T follicular helper cell (primary cell): ENCODE measurements at places on chromosomes 2 and 18.

- DNase-seq: no peak
Measured at GRCh38 chr2:105645031-105645937, 99.4 kb upstream of the NCK2 start.

GRCh38 chr2:71935262-71935848 lies 212.3 kb downstream of the CYP26B1 start:
- no peak for DNase-seq

DNA sequence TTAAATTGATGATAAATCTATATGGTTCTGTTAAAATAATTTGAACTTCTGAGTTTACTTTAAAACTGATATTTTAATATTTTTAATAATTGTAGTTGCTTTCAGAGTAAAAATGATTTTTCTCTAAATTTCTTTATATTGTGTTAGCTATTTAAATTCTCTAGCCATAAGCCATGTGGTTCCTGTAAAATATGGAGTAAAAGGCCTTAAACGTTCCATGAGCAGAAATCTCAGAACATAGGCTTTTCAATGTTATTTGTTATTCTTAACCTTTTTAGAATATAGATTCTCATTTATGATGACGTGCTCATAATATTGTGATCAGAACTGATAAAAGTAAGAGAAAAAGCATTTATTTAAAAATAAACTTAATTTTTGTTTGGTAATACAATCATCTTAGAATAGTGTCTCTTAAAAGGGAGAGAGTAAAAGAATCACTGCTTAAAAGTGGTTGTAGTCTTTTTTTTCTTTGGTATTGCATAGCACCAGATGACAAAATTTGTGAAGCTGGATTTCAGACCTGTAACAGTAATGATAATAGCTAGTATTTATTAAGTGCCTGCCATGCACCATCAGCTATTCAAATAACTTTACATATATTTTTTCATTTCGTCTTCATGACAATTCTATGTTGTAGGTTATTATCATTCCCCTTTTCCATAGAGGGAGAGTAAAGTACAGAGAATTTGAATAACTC lies 2.7 kb downstream of the BMPR2 start:
- no peak for DNase-seq

DNA sequence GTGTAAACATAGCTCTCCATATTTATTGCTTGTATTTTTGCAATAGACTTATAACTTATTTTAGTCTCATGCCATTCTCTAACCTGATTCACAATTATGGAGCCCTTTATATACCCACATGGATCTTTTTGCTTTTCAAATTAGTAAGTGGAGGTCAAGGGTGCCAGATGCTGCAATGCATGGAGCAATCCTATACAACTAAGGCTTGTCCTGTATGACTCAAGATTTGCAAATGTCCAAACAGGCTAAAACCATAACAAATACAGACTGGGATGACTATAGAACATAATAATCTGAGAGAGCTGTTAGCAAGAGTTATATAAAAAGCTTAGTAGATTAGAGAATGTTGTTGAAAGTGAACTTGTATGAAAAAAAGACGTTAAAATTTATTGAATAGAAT lies 690.4 kb upstream of the NRXN1 start:
- no peak for DNase-seq

DNA sequence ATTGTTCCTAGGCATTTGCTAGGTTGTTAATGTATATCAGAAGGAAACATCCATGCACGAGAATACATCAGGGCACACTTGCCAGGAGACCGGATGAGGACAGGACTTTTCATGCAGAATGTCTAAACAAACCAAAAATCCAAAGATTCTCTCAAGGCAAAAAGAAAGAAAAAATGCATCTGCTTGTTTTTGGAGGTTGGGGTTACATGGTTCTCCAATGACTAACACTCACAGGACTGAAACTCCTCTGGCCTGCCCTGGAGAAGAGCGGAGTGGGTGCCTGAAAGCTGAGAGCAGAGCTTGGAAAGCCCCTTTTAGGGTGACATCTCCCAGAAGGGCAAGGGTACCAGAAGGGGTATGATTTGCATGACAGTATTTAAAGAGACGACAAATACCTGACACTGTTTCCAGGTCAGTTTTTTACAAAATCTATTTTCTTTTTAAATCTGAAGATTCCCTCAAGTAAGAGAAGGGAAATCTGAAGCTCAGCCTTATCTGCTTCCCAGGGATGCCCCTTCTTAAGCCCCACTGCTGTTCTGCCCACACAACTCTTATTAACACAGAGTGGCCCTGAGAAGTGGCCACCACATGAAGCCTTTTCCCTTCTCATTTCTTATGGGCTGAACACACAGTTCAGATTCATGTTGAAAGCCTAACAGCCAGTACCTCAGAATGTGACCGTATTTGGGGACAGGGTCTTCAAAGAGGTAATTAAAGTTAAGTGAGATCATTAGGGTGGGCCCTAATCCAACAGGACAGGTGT lies 216.4 kb downstream of the STK39 start:
- DNase-seq: no peak

- no peak for DNase-seq
Measured at GRCh38 chr18:11362856-11363255, 213.5 kb upstream of the PIEZO2 start.

DNA sequence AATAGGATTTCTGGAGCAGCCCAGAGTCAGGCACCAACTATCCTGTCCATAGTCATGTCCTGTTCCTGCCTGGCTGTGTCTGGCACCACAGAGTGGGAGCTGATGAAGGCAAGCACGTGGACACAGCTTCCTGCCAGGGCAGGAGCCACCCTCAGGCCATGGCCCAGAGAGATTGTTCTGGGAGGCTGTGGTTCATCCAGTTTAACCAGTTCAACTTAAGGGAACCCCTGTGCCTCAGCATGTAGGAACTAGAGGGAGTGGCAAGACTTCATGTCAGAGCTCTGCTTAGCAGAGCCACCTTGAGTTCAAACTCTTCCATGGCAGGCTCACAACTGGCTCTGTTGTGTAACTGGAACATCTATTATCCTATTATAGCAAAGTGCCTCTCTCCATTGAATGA lies 73.2 kb upstream of the NCKAP5 start:
- no peak for DNase-seq

DNA sequence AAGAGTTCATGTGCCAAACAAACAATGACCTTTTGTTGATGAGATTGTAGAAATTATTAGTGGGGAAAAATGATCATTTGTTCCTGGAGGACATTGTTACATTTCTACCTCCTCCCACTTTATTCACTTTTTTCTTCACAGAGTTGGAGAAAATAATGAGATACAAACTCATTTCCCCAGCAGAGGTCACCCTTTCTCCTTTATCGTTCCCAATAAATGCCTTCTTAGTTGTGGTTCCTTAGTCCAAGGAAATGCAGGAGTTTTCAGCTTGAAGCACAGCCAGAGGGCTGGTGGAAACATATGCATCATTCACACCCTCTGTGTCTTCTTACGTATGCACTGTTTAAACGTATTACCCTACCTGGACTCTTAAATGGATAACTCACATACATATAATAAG lies 108.8 kb downstream of the SLC4A3 start:
- no peak for DNase-seq

DNA sequence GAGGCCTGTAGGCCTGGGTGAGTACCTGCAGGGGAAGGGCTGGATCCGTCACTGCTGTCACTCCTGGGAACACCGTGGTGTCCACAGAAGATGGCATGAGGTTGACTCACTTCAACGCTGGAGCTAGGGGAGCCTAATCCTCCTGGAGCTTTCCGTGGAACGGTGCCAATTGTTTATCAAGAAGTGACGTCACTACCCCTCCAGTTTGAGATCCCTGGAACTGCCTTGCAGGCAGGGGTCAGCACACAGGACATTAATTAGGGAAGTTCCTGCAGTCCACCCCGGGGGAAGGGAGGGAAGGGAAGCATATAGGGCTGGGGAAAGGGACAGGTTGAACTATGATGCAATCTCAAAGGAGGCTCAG lies 408.6 kb downstream of the GALR1 start:
- no peak for DNase-seq

DNA sequence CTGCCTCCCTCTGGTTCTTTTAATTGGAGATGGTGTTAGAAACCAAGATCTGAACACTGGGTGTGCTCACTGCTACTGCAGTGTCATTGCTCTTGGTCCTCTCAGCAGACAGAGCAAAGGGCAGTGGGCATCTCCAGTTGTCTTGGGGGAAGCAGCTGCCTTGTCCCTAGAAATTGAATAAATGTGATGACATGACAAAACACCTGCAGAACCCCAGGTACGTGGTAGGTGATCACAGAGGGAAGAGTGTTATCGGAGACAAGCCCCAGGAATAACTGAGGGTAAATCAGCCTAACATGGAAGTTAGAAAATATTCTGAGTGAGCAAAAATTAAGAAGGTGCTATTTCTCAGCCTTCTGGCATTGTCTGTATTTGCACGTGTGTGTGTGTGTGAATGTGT lies 311.9 kb upstream of the HDAC4 start:
- DNase-seq: no peak

- DNase-seq: no peak
Measured at GRCh38 chr18:26543373-26543772, 5.0 kb downstream of the KCTD1 start.

DNA sequence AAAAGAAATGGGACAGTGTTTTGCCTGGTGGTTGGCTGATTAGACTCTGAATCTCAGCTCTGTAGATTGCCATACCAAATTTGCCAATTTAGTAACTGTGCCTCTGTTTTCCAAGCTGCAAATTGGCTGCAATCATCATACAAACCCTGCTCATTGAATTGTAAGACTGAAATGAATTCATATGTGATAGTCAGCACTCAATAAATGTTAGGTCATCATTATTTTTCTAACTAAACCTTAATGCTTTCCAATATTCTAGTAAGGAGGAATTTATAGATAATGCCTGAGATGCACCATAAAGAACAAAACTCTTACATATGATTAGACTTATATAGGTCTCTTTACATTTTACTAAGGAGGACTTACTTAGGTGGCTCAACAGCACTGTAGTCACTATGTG lies 85.3 kb downstream of the DNER start:
- DNase-seq: no peak

DNA sequence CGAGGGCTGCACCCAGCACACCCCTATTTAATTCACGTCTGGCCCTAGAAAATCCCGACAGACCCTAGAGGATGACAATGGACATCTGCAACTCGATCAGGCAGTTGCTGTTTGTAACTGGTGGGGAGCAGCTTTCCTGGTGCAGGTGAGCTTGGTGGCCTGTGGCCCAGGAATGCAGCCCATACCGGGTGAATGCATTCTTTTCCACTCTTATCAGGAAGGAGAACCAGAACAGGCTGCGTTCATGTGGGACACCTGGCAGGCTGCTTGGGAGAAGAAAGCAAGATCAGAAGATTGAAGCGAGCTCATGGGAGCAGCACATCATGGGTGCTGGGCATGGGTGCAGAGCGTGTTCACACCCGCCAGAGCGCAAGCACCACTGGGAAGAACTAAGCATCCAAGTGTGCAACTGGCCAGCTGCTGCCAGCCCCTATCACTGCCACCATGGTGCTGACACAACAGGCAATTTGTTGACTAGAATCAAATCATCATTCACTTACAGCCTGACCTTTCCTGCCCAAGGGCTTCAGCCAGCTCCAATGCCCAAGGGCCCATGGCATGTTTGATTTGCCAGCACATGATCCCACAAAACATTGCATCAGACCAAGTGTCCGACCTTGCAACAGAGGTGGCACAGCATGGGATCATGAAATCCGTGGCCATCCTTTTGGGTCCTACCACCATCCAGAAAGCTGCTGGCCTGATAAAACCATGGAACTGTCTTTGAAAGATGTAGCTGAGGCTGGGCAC lies 241.7 kb upstream of the ID2 start:
- no peak for DNase-seq

GRCh38 chr2:60565472-60565871 lies 12.0 kb upstream of the BCL11A start:
- DNase-seq: no peak
